ENCODE measurements at places on chromosomes 12 and 14.

- DNase-seq: no peak
Observed at GRCh38 chr12:100184549-100185145, 16.0 kb upstream of the ACTR6 start.

DNA sequence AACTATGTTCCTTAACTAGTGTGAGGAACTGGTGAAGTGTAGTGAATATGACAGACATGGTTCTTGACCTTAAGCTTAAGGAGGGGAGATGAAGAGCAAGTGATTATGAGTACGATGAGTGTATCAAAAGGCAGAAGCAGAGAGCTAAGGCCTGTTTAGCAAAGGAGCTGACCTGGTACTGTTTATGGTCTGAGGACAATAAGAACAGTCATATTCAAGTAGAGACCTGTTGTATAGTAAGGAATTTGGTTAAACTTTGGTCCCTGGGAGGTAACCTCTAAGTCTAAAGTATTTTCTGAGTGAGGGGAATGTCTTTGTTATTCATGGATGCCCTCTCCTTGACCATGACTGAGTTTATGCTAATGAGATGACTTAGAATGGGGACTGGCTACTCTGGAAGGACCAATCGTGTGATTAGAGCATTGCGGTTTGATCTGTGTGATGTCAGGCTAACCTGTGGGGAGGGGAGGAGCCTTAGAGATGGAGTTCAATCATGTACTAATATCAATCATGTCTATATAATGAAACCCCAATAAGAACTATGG is 389.3 kb downstream of the BMP4 start:
- no peak for DNase-seq

DNA sequence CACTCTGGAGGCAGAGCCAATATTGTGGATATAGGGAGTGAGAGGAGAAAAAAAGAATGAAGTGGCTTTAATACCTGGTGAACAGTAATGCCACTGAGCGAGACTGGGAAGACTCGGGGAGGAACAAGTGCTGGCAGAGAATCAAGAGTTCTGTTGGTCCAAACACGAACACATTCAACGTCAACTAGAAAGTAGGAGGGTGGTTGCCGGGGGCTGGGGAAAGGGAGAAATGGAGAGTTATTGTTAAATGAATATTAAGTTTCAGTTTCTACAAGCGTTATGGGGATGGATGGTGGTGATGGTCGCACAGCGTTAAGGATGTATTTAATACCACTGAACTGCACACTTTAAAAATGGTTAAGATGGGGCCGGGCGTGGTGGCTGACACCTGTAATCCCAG is 2.8 kb downstream of the SPRING1 start:
- DNase-seq: no peak

- DNase-seq: no peak
Observed at GRCh38 chr14:23351681-23352505, 794 bp downstream of the SLC22A17 start.

- no peak for DNase-seq
Observed at GRCh38 chr12:13039328-13039956, 4.7 kb upstream of the FAM234B start.

- DNase-seq: no peak
Observed at GRCh38 chr12:125228519-125229260, 163.5 kb downstream of the AACS start.

DNA sequence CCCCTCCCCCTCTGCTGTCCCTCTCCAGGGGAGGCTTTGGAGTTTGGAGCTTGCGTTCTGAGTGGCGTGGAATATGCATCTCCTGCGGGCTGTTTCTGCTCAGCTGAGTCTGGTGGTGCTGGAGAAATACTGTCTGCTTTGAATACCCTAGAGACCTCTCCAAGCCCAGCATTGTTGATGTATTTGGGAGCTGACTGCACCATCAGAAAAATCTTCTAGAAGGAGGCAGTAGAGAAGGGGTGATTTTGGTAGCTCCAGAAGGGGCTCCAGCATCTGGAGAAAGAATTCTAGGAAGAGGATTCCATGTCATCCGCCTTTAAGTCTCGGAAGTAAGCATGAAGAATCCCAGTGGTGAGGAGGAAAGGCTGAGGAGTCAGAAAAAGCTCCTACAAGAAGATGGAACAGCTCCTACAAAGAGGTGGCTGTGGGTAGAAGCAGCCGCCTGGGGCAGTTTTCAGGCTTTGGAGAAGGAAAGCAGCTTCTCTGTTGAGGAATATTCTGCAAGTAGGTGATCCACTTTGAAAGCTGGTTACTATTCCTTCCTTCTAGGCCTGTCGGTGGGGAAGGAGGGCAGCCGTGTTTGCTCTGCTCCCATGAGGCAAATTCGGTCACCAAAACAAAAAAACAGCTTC is 9.7 kb downstream of the MLXIP start:
- no peak for DNase-seq

GRCh38 chr12:51323966-51324895 is at the start of gene BIN2:
BIN2 (minus strand) TSS chr12:51324174; CDS start chr12:51324102, 72 bp downstream.
- DNase-seq: peak; percentile 63

DNA sequence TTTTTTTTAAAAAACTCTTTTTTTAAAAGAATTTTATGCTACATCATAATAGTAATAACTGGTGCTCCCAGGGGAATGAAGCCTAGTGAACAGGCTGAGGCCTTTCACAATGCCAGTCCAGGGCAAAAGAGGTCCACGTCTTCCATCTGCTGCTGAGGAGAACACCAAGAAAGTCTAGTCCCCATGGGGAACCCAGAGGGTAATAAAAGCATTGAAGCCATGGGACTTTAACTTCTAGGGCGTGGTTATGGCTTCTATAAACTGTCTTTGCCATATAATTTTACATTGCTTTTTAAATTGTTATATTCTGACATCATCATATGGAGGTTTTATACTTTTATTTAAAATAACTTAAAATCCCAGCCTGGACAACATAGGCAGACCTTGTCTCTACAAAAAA is 64.3 kb downstream of the SLC16A7 start:
- DNase-seq: no peak

- no peak for DNase-seq
Observed at GRCh38 chr14:93128725-93129459, 13.2 kb upstream of the ITPK1 start.

DNA sequence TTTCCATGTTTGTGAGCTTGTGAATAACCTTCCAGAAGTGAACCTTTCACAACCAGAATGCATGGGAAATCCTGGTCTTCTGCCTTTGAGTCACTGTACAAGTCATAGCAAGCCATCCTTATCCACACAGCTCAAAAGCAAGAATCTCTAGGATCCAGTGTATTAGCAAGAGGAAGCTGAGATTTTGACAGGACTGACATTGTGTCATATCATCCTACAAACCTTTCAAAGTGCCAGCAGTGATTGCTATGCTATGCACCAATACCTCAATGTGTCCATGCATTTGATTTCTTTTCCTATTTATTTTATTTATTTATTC is 13.5 kb upstream of the NRDE2 start:
- no peak for DNase-seq

- DNase-seq: no peak
Observed at GRCh38 chr12:104735801-104736200, 222.3 kb downstream of the SLC41A2 start.

GRCh38 chr14:57567220-57567619 is 73.6 kb upstream of the CCDC198 start:
- no peak for DNase-seq

- no peak for DNase-seq
Observed at GRCh38 chr14:58808828-58809227, 171.1 kb downstream of the DACT1 start.

GRCh38 chr12:29960122-29960521 is 176.4 kb upstream of the TMTC1 start:
- DNase-seq: no peak

GRCh38 chr12:76470028-76470939 is 89.3 kb downstream of the OSBPL8 start:
- peak; percentile 16 for DNase-seq

DNA sequence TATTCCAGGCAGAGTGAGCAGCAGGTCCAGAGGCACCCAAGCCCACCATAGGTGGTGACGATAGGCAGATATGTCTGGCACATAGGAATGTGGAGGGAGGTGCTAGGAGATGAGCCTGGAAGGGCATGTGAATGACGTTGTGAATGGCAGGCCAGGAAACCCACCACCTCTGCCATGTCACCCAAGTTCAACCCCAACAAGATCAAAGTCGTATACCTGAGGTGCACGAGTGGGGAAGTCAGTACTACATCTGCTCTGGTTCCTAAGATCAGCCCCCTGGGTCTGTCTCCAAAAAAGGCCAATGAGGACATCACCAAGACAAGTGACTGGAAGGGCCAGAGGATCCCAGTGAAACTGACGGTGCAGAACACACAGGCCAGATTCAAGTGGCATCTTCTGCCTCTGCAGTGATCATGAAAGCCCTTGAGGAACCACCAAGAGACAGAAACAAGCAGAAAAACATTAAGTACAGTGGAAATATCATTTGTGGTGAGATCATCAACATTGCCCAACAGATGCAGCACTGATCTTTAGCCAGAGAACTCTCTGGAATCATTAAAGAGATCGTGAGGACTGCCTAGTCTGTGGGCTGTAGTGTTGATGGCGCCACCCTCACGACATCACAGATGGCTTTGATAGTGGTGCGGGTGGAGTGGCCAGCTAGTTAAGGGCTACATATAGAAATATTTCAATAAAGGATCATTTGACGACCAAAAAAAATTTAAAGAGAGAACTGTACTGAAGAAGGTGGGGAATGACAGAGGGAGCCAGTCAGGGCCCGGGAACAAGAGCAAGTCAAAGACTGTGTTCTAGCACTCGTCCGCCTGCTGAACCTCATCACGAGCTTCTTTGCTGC is 99.7 kb downstream of the ZFP36L1 start:
- DNase-seq: no peak

GRCh38 chr14:30354439-30354838 is 204.5 kb upstream of the G2E3 start:
- no peak for DNase-seq

DNA sequence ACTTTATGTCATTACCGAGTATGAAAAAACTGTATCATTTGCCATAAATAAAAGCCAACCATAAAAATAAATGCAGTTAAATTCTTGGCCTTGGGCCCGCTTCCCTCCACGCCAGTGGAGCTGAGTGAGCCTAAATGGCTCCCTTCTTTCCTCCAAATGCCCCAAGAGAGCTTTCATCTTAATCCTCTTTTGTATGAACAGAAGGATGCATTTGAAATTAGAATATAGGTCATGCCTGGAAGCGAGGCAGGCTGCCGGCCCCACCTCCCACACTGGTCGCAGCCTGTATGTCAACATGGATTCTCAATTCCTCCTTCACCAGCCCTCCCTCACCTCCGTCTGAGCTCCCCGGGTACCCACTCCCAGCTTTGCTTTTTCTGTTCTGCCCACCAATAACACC is 245.7 kb downstream of the SLC15A4 start:
- no peak for DNase-seq

GRCh38 chr12:54358191-54358944 is 5.9 kb downstream of the GPR84 start:
- peak; percentile 66 for DNase-seq

DNA sequence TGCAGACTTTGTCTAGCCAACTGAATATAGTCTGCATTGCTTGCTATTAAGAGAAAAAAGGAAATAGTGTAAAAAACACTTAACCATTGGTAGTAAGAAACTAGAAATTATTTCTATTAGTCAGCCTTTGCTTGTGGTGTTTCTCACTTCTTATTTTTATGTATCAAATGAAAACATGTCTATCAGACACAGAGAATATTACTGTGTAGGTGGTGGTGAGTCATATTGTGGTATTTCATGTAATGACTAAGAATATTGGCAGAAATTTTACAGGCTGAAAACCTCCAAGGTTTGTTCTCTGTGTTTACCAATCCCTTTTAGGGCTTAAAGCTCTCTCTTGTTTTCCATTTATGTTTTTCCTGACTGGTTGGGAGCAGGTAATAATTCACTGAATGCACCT is 87.2 kb downstream of the DAAM1 start:
- no peak for DNase-seq

DNA sequence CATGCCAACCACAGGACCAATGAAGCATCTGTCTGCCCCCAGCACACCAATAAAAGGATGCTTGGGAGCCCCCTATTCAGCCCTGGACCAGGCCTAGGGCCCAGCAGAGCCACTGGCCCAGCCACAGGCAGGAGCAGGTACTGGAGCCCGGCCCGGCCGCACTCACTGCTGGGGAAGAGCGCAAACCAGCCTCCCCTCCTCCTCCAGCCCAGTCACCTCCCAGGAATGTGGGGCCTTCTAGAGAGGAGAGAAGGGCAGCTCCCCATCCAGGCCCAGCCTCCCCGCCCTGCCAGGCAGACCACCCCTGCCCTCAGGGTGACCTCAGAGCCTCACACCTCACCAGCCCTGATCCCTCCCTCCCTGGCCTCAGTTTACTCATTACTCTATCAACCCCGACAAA is 56.2 kb downstream of the CCNK start:
- DNase-seq: peak; percentile 50

- no peak for DNase-seq
Observed at GRCh38 chr14:58307597-58308316, 9.4 kb downstream of the ARID4A start.

DNA sequence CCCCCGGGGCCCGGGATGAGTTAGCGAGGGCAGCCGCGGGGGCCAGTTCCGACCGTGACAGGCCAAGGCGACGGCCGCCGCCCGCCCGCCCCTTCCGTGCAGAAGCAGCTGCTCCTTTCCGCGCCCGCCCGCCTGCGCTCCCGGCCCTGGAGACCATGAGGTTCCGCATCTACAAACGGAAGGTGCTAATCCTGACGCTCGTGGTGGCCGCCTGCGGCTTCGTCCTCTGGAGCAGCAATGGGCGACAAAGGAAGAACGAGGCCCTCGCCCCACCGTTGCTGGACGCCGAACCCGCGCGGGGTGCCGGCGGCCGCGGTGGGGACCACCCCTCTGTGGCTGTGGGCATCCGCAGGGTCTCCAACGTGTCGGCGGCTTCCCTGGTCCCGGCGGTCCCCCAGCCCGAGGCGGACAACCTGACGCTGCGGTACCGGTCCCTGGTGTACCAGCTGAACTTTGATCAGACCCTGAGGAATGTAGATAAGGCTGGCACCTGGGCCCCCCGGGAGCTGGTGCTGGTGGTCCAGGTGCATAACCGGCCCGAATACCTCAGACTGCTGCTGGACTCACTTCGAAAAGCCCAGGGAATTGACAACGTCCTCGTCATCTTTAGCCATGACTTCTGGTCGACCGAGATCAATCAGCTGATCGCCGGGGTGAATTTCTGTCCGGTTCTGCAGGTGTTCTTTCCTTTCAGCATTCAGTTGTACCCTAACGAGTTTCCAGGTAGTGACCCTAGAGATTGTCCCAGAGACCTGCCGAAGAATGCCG is 699 bp downstream of the MGAT2 start:
- peak; percentile 82 for DNase-seq

DNA sequence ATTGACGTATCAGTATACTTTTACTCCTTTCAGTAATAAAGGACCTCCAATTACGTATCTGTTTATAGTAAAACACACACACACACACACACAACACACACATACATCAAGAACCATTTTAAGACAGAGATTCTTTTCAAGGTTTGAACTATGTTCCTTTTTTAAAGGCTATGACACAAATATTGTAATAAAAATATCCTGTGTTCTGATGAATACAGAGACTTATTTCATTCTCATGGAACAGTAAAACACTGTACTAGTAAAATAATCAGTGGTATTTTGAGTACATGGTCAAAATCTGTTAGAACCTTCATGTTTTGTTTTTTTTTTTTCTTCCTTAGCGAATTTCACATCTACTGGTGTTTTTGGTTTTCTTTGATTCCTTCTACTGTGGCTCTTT is 7.6 kb downstream of the FLRT2 start:
- DNase-seq: no peak

All from femur (tissue), 1 donor.